Activated CD4-positive, alpha-beta T cell treated with anti-CD3 and anti-CD28 coated beads, Interleukin-2, amount 50 U/mL, for 16 hours (primary cell): ENCODE measurements at places on chromosomes 12 and 14.

DNA sequence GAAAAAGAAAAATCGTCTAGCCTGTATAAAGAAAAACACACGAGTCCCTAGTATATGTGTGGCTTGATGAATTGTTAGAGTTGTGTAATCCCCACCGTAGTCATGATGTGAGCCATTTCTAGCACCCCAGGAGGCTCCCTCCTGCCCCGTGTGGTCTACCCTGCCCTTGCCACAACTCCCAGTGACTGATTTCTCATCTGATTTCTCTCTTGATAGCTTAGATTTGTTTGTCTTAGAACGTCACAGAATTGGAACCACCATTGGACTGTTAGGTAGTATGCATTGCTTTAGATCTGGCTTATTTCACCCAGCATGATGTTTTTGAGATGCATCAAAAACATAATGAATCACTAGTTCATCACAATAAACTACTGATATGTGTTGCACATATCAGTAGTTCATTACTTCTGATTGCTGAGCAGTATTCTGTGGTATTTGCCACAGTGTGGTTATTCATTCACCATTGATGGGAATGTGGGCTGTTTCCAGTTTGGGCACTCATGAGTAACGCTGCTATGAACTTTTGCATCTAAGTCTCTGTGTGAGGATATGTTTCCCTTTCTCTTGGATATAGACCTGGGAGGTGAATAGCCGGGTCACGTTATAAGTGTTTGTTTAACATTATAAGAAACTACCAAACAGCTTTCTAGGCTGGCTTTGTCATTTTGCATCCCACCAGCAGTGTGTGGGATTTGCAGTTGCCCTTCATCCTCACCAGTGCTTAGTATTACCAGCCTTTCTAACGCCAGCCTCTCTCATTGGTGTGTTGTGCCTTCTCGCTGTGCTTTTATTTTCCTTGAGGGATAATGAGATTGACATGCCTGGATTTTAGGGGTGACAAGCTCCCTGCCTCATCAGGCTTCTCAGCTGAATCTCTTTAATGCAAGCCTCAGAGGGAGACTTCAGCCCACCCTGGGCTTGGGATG lies 31.9 kb upstream of the NCOR2 start:
- DNase-seq = peak; percentile 65

DNA sequence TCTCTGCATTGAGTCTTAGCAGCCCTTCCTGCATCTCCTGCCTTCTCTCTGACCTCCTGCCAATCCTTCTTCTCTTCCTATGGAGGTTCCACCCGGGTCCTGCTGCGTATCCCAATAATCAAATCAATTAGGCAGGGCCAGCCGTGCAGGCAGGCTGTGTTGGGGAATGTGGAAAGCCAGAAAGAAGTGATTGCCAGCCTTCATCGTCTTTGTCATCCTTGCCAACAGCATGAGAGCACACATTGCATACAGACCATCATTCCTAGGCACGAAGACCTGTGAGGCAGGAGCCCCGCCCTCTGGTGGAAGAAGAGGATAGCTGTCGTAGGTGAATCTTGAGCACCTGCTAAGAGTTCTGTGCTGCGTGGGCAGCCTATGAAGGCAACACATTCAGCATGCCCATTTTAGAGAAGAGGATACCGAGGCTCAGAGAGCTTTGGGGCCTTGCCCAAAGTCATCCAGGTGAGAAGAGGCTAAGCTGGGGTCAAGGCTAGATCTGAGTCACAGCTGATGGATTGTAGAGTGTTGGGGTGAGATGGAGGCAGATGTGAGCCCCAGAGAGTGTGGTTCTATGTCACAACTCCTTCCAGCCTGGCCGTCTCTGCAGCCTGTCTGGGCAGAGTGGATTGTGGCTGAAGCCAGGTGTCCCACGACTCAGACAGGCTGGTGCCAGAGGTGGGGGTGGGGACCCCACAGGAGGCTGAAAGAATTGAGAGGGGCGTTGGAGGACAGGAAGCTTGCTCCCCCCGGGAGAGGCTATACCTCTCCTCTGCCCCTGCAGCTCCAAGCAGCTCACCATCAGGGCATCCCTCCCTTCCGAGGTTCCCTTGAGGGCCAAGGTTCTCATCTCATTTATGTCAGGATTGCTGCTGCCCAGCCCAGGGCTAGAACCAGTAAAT lies 12.7 kb downstream of the C14orf132 start:
- peak; percentile 8 for DNase-seq

DNA sequence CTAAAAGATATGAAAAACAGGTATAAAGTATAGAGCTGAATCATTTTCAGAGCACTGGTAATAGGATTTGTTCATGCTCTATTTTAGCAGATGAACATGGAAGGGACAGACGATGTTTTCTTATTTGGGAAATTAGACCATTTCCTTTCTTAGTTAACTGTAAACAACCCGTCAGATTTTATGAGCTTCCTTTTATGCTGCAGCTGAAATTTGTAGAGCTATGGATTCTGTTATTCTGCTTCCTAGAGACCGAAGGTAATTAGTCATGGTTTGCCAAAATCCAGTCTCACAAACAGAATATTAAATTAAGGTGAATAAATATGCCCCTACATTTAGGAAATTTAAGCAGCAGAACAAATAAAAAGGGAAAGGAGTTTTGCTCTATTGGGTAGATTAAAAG lies 180.2 kb upstream of the SYT1 start:
- DNase-seq = no peak

DNA sequence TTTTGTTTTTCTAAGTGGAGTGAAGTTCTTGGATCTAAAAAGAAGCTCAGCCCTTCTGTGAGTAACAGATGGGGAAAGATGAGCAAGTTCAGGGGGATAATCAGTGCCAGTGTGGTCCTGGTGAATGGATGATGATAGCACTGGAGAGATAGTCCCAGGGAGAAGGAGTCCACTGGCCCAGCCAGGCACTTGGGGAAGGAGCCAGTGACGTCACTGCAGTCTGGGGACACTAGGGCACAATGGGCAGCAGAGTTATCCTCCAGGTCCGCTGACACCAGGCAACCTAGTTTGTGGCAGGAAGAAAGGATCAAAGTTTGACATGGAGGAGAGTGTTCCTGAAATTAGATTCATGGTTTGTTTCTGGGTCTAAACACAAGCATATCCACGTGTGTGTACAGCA lies 101.5 kb downstream of the NTF3 start:
- no peak for DNase-seq

DNA sequence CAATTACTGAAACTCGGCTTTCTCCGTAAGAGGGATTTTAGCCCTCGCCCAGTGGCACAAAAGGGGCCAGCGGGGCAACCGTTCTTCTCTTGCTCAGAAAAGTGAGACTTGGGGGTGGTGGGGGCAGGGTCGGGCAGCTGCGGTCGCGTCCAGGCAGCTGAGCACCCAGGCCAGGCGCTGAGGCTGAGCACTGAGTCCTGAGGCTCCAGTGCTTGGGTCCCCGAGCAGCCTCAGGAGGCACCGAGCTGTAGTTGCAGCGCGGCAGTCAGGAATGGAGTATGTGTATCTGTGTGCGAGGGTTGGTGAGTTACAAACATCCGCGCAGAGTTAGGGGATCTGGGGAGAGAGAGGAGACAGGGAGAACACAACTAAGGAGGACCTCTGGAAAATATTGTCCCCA lies 4.1 kb upstream of the HOXC6 start:
- no peak for DNase-seq

- no peak for DNase-seq
Observed at GRCh38 chr14:101020834-101021370, 117.4 kb upstream of the RTL1 start.

GRCh38 chr12:123952037-123952436 lies 20.6 kb downstream of the CCDC92 start:
- DNase-seq = no peak

- no peak for DNase-seq
Observed at GRCh38 chr14:26403760-26404159, 194.1 kb downstream of the NOVA1 start.

- DNase-seq = peak; percentile 9
Observed at GRCh38 chr14:23033251-23033727, 1.4 kb downstream of the PSMB5 start.

- no peak for DNase-seq
Observed at GRCh38 chr14:31902945-31903646, 174.0 kb upstream of the ARHGAP5 start.

GRCh38 chr12:44519931-44520330 lies 356.2 kb downstream of the NELL2 start:
- no peak for DNase-seq

- DNase-seq = peak; percentile 73
Observed at GRCh38 chr12:10540776-10541205, 35.1 kb downstream of the EIF2S3B start.
